ENCODE measurements at places on chromosomes 7 and 10. TPM values are rescaled to one million over a fixed set of nuclear protein-coding genes. Genes with fewer than 3 reads are reported as not detected.

DNA sequence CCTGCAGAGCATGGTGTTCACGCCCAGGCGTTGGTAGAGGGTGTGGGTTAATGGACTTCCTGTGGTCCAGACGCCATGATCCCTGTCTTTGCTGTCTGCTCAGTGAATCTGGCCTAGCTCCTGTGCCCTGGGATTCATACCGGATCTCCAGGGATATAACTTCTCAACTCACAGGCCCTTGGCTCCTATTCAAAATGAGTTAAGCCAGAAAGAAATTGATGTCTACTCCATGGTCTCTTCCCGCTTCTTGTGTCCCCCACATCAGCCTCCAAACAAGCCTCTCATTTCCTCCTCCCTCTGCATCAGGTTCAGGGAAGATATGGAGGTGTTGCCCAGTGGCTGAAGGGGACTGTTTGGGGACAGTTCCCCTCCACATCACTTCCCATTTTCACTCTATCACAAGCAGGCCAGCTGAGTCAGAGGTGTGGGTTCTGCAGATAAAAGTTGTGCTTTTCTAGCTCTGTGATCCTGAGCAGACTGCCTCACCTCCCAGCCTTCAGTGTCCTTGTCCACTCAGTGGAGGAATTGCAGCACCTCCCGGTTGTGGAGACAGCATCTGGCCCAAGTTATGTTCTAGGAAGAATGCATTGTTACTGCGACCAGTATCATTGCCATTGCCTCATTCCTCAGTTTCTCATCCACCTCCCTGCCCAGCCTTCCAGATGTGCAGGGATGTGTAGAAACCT is 22.5 kb downstream of the AKR1E2 start:
- DNase-seq, result no peak

DNA sequence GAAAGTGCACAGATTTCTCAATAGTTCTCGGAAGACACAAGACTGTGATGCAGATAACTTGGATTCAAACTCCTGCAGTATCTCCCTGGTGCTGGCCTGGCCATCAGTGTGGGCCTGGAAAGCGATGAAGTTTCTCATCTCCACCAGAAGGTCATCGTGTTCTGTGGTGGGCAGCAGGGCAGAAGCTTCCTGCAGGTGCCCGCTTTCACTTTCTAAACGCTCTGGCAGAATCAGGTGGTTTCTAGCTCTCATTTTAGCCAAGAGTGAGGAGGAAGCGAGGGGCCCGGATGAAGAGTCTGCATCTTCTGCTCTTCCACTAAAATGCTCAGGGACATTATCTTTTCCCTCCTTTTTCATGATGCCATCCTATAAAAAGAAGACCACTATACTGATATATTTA is 63.0 kb upstream of the DRGX start:
- no peak for DNase-seq

- DNase-seq, result no peak
These were observed 12.8 kb downstream of the MDFIC start for GRCh38 chr7:114934713-114935112.

DNA sequence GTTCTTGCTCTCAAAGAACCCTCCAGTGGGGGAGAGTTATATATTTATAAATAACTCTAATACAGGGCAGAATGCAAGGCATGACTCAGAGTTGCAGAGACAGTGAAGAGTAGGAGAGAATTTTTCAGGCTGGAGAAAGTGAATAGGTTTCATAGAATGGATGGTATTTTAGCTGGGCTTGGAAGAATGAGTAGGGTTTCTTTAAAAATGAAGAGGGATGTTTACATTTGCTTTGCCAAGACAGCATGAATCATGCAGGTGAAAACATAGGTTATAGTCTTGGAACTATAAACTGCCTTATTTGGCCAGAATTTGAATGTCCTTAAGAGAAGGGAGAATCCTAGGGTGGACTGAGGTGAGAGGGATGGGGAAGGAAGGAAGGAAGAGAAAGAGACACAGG is 124.8 kb downstream of the CPED1 start:
- no peak for DNase-seq

- DNase-seq, result no peak
These were observed 637.0 kb downstream of the ZNF716 start for GRCh38 chr7:58086871-58087535.

DNA sequence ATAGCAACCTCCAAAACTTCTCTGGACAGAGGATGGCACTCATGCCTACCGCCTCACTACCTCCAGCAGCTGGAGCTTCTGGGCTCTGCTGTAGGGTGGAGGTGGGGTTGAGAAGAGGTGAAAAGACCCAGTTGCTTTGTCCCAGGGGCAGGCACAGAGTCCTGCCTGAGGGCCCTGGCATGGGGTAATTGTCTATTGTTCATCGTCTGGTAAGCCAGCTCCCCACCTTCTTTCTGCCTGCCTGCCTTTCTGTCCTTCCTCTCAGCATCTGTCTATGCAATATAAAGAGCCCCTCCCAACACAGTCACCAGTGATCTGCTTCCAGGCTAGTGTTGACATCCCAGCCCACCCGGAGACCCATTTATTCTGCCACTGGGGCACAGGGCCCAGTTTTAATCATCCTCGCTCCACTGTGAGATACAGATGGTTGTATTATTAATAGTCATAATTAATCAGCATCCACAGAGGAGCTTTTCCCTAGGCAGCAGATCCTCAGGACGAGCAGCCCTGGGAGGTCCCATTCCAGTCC is 39.0 kb downstream of the ZMIZ1 start:
- DNase-seq, result no peak

DNA sequence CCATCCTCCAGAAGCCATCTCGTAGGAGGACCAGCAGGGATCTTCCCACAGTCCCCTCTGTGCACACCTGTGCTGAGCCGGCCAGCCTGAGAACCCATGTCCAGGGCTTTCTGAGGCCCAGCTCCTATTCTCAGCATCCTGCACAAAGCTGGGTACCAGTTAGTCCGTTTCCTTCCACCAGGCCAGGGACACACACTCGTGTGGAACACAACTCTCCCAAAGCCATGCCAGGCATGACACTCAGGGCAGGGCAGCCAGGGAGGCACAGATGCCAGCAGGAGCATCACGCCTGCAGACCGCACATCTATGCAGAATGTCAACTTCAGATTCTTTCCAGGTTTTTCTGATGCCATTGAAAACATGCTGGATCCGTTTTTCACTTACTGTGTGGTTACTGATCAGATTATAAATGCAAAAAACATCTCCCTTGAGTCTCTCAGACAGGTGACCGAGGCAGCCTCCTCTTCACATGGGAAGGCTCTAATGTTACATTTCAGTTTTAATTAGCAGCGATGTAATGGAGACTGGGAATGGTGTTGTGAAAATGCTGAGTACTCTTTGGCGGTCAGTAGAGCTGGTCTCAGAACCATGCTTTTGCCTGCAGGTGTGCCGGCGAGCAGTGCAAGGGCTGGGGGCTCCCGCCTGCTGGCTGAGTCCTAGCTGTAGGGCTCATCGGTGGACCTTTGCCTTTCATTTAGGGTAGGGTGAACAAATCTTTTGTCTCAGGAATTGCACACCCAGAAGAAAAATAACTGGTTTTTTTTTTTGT is 3.3 kb upstream of the SUN1 start:
- no peak for DNase-seq

GRCh38 chr7:142886866-142887265 is 1.3 kb upstream of the TRPV6 start:
- DNase-seq, result no peak

DNA sequence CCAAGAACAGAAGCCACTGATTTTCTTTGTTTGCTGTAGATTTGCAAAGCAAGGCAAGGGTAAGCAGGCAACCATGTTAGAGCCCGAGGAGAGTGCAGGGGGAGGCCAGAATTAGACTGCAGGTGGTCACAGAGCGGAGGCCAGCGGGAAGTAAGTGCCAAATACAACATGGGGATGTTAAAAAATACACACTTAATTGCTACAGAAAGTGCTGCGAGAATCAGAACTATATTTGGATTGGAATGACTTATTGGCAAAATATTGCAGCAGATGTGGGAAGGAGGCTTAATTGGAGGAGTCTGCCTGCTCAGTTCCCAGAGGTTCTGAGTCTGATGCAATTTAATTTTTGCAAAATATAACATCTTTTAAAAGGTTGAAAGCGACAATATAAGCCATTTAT is 49.7 kb upstream of the ADCY1 start:
- peak; percentile 53 for DNase-seq

- peak; percentile 43 for DNase-seq
These were observed 665 bp downstream of the BHLHA15 start for GRCh38 chr7:98211676-98212531.

GRCh38 chr10:69645296-69646184 is 15.5 kb downstream of the FAM241B start:
- no peak for DNase-seq

GRCh38 chr10:26859241-26860101 is 1.3 kb downstream of the ABI1 start:
- no peak for DNase-seq

- no peak for DNase-seq
These were observed 32.7 kb downstream of the EEPD1 start for GRCh38 chr7:36185756-36186155.

DNA sequence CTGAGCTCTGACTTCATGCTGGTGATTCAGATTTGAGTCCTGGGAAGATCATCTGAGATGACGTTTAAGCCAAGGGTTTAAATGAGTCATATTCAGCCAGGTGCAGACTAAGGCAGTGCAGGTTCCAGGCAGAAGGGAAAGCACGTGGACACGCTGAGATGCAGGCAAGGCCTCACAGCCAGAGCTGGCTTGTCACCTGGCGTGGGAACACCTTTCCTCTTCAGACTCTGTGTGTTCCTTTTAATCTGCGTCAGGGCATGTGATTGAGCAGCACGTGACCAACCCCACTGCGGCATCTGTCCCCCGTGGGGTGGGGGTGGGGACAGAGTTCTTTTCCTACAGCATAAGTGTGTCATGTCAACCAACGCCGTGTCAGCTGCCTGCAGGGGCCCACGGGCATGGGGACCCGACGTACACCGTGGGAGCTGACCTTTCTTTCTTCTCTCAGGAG is 10.7 kb upstream of the IDI2 start:
- DNase-seq, result no peak

GRCh38 chr7:19508821-19509220 is 200.0 kb downstream of the POLR1F start:
- no peak for DNase-seq

DNA sequence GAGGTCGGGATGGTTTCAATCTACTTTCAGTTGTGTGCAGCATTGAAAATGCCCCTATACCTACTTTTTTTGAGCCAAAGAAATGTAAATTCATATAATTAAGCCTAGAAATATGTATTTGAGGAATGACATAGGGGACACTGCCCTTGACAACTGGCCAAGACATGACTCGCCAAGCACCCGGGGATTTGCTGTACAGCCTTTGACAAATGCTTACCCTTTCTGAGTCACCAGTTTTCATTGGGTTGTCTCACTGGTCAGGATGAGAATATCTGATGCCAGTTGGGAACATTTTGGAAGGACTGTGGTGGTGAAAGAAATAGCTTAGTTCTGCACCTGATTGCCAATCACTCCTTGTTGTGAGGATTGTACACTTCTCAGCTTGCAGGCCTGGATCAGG is 166.8 kb upstream of the HABP2 start:
- DNase-seq, result no peak

DNA sequence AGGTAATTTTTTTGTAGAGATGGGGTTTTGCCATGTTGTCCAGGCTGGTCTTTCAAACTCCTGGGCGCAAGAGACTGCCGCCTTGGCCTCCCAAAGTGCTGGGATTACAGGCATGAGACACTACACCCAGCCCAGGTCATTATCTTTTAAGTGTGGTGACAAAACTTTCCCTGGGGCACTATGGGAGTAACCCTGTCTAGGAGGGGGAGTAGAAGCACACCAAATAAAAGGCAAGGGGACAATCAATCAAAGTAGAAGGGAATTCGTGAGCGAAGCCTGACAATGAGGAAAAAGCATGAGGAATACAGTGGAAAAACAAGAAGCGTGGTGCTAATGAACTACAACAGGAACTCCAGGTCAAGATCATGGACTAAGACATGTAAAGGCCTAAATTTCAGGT is 31.4 kb downstream of the IDE start:
- no peak for DNase-seq

GRCh38 chr10:99693933-99694583 is 34.7 kb downstream of the ENTPD7 start:
- no peak for DNase-seq

GRCh38 chr7:100799037-100799896 is 28.1 kb downstream of the EPHB4 start:
- DNase-seq, result peak; percentile 86

DNA sequence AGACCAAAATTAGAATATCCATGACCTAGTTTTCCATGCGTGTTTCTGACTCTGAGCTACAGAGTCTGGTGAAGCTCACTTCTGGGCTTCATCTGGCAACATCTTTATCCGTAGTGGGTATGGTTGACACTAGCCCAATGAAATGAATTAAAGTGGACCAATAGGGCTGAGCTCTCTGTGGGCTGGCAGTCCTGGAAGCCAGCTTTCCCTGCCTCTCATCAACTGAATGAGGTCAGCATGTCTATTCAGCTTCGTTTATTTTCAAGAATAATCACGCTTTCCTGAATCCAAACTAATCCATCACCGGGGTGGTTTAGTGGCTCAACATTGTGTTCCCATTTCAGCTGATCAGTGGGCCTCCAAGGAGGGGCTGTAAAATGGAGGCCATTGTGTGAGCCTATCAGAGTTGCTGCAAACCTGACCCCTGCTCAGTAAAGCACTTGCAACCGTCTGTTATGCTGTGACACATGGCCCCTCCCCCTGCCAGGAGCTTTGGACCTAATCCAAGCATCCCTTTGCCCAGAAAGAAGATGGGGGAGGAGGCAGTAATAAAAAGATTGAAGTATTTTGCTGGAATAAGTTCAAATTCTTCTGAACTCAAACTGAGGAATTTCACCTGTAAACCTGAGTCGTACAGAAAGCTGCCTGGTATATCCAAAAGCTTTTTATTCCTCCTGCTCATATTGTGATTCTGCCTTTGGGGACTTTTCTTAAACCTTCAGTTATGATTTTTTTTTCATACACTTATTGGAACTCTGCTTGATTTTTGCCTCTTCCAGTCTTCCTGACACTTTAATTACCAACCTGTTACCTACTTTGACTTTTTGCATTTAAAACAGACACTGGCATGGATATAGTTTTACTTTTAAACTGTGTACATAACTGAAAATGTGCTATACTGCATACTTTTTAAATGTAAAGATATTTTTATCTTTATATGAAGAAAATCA is 35.5 kb downstream of the CAV1 start:
- peak; percentile 55 for DNase-seq

DNA sequence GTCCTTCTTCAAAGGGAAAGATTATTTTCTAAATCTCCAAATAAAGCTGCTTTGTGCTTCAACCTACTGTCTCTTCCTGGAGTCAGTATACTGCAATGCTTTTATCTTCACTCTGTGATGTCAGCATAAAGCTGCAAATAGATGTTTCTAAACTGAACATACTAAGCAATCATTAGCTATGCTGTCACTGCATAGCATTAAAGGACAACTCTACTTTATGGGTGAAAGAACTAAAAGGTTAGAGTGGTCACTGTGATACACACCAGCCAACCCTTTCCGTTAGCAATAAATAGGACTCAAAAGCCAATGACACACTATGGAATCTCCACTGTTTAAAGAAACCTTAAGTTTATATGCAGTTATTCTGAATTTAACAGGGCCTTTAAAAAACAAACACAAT is 1.8 kb downstream of the CCDC186 start:
- no peak for DNase-seq

- no peak for DNase-seq
These were observed 90.3 kb downstream of the CCNY start for GRCh38 chr10:35426657-35427056.

- DNase-seq, result no peak
These were observed 129.8 kb downstream of the SEC23IP start for GRCh38 chr10:120022357-120022756.

LRRC61 gene
- 5.9 TPM for total RNA-seq

PLCE1 gene
- total RNA-seq, result 21.0 TPM

ORAI2 gene
- total RNA-seq, result 4.3 TPM

BRAF gene
- 25.8 TPM for total RNA-seq

PLA2G12B gene
- total RNA-seq, result 2.6 TPM

ZNF438 gene
- 15.6 TPM for total RNA-seq

CALML5 gene
- not detected for total RNA-seq

SHH gene
- total RNA-seq, result not detected

SLC18A2 gene
- total RNA-seq, result 0.28 TPM

IL2RA gene
- 0.88 TPM for total RNA-seq

Measured in right cardiac atrium (tissue), 5 donors.